NCI-H1105 treated with DMSO at 0.1 percent for 48 hours (cell line): ENCODE measurements at places on chromosomes 4 and X.
A peak's percentile ranks its signal among the peaks of the same experiment; 100 is the strongest.

- DNase-seq, result no peak
These were observed 838 bp upstream of the ABCG2 start for GRCh38 chr4:88159229-88159725.

DNA sequence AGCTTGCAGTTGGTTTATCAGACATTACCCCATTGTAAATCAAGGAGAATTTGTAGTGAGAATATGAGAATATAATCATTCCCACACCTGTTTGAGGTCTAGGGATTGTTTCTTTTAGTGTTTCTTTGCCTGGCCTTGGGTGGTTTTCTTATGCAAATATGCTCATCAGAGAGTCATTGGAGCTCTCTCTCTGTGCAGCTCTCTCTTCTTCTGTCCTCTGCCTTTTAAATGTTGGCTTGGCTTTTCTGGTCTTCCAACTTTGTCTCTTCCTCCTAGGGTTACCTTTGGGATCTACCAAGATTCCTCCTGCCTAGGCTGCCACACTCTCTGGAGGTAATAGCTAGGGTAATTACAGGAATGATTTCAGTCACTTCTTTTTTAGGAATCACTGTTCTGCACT lies 102.3 kb upstream of the ARSJ start:
- no peak for DNase-seq

DNA sequence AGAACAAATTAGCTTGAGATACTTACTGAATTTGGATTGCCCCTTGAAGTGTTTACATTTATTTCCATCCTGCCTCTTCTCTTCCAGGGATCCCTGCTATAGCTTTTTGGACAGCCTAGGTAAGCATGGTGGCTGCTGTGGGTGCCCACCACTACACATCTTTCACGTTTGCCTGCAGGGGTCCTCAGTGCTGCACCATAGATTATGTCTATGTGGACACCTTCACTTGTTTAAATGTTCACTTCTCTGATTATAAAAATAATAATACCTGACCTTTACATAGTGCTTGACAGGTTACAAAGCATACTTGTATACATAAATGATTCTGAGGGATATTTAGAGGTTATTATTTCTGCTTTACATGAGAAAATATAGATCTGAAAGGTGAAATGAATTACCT lies 67.9 kb upstream of the SLC4A4 start:
- peak; percentile 26 for DNase-seq

DNA sequence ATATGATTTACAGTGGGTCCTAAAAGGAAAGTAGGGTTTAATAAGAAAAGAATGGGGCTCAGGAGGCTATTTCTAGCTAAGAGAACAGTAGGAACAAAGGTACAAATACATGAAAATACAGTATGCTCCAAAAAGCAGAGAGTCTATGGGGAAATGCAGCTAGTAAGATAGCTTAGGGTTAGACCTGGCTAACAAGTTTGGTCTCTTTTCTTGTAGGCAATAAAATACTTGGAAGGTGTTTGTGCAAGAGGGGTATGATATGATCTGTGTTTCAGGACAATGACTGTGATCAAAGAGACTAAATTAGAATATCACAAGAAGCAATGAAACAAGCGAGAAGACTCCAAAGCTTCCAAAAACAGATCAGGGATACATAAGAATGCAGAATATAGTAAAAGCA lies 33.5 kb upstream of the SH3KBP1 start:
- DNase-seq, result no peak

DNA sequence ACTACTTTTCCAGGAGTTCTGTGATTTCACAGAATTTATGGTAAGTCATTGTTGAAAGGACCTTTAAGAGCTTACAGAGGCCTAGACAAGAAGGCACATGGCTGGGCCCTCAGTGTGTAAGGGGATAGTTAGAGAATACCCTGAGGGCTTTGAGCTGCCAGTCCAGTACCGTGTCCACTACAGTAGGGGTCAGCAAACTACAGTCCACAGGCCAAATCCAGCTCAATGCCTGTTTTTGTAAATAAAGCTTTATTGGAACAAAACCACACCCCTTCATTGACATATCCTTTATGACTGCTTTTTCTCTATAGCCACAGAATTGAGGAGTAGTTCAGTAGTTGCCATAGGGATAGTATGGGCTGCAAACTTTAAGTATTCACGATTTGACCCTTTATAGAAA lies 176.2 kb downstream of the MID1 start:
- DNase-seq, result no peak

DNA sequence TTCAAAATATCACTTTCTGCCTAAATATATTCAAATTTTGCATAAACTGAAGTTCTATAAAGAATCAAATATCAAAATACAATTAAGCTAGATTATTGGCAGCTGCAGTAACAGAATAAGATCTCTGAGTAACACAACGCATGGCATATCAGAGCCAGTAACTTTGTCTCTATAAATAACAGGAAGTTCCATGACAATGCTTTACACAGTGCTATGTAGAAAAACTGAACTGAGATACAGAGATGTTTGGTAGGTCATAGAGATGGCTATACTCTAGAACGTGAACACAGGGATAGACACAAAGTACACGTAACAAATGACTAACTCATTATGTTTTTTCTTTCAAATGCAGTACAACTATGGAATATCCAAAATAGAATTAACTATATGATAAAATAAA lies 18.2 kb downstream of the UBE2D3 start:
- DNase-seq, result no peak

DNA sequence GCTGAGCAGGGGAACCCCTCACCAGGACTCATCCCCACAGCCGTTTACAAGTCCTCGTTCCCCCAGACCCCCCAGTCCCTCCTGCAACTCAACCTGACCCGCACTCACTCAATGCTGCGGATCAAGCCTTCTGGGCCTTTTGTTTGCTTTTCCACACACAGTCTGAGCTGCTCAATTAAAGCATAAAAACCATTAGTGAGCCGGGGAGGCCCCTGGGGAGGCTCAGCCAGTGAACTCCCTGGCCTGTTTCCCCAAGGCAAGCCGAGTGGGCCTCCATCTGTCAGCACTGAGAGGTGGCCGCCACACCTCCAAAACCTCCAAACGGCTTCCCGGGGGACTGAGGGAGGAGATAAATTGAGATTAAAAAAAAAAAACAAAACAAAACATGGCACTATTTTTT lies 158.5 kb downstream of the SHOX start:
- no peak for DNase-seq

DNA sequence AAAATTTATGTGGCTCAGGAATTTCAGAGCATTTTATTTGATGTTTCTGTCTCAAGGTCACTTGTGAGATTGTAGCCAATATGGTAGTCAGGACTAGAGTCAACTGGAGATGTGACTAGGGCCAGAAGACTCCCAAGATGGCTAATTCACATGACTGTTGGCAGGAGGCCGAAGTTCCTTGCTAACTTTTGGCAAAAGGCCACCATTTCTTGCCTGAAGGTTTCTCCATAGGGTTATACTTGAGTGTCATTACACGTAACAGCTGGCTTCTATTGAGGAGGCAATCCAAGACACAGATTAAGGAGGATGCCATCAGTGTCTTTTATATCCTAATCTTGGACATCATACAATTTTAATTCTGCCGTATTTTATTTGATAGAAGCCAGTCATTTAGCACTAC lies 162.3 kb upstream of the MAOA start:
- no peak for DNase-seq

DNA sequence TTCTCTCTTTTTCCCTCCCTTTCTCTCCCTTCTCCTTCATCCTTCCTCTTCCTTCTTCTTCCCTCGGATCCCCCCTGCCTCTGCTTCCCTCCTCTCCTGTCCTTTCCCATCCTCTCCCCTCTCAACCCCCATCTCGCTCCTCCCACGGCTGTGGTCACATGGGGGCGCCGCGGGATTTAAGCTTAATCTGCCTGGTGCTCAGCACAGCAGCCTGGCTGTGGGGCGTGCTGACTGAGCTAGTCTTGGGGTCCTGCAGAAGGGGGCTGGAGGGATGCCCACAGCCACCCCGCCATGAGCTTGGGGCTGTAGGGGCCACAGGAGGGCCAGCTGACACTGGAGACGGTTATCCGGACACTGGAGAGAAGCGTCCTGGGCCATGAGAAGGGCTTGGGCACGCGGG lies 10.7 kb downstream of the SMIM10L2A start:
- no peak for DNase-seq

DNA sequence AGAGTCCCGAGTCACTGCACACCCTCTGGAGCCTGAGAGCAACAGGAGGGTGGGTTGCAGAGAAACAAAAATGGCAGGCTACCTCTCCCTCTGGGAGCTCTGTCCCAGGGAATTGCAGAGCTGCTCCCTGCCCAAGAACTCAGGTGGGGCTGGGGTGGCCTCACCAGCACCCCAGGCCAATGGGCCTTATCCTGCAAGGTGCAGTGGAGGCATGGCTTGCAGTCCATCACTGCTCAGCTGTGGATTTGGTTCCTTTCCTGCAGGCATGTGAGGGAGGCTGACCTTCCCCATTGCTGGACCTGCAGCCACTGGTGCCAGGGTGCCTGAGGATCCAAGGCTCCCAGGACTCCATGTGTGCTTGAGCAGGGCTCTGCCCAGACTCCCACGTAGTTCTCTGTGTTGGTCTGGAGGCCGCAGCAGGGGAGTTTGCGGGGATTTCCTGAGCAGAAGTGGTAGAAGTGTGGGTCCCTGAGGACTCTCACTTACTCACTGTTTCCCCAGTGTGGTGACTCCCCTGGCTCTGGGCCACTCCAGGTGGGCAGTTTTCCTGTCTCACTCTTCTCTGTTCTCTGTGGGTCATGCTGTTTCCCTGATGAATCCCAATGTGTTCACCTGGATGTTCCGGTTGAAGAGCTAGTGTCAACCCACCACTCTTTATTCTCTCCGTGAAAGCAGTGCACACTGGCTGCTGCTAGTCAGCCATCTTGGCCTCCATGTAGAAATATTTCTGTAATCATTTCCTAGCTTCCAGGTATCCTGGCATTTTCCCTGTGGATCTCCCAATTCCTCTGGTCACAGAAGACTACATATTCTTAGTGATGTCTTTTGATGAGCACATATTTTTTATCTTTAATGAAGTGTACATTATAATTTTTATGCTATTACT lies 82.3 kb downstream of the ARHGAP24 start:
- DNase-seq, result no peak

DNA sequence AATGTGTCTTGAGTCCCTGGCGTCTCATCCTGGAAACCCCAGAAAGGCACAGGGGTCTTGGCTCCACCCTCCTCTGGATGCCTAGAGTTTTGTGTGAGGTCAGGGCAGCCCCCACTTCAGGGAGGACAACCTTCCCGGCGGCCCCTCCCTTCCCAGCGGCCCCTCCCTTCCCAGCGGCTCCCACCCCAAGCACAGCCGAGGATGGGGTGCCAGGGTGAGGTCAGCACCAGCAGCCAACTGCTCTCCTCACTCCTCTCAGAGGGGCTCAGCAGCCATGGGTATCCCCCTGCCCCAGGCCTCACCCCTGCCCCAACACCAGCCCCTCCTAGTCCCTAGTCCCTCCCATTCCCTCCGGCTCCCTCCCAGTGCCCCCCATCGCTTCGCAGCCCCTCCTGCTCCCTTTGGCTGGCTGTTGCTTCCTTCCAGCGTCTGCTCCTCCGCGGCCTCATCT lies 17.4 kb downstream of the DGKQ start:
- no peak for DNase-seq

GRCh38 chrX:56231537-56232090 lies 542 bp upstream of the KLF8 start:
- no peak for DNase-seq

- no peak for DNase-seq
These were observed 12.4 kb downstream of the RAB33A start for GRCh38 chrX:130184168-130184567.

- DNase-seq, result no peak
These were observed 2351.4 kb downstream of the PCDH7 start for GRCh38 chr4:33071535-33071934.

DNA sequence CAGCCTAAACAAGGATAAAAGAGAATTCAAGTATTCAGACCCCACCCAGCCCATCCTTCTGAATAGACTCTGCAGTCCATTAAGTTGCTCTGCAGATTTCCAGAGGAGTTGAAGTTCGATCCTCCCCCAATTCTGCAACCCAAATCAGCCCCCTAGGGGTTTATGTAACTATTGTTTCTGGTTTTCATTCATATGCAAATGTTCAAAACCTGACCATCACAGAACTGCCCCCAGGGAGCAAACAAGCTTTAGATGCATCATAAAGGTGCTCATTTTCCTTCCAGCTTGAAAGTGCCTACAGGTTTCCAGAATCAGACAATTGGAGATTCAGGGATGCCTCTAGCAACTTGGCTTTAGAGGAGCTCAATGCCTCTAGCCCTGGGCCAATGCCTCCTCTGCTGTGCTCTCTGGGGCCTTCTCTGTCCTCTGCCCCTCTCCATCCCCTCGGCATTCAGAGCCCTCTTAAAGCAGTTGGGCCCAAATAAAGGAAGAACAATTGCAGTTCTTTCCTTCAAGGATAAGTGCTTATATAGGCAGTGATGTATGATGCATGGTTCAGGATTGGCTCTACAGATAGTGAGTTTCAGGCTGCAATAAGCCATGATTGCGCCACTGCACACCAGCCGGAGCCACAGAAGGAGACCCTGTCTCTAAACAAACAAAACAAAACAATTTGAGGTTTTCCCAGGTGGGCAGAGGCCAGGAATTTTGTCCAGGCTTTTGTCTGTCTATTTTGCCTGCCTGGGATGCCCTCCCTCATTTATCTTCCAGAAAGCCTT lies 23.5 kb upstream of the SPINK2 start:
- no peak for DNase-seq

- no peak for DNase-seq
These were observed 79.3 kb downstream of the FBXW7 start for GRCh38 chr4:152456609-152457008.

DNA sequence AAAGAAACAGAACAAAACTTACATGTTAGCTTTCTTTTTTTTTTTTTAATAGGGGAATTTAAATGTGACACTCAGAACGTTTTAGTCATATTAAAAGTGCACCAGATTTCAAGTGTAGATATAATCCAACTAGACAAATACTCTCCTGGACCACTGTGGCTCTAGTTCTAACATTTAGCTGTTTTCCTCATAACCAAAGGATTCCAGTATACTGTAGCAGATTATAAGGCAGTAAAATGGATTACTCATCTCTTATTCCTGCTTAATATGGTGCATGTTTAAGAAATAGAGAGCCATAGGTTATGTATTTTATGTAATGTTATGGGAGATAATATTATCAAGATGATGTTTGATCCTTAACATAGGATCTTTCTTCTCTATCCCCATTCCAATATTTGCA lies 1339.5 kb upstream of the AGA start:
- no peak for DNase-seq

DNA sequence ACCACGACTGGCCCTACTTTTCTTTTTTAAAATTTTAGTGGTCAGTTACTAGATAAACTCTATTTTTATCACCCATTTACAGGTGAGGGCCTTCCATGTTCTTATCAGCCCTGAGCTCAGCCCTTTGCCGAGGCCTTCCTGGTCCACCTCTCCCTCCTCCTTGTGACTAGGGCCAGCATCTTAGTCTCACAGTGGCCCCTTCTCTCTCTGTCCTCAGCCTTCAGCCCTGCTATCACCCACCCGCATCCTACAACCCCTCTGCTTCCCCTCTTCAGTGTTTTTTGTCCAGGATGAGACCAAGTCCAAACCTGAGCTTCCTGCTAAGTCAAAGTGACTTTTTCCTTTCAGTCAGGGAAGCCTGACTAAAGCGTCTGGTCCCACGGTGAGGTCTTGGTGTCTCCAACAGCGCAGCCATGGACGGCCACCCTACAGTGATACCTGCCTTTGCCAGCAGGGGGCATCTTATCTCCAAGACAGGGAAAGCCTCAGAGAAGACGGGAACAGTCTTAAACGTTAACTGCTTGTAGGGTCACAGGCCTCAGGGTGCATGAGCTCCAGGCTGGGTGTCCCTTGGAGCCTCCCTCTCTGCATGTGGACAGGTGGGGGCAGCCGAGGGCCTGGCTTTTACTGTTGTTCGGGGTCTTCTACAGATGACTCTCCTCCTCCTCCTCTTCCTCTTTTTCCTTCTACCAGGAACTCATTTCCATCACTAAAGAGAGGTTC lies 11.7 kb upstream of the GAGE10 start:
- peak; percentile 36 for DNase-seq

- DNase-seq, result no peak
These were observed 33.6 kb upstream of the TAPT1 start for GRCh38 chr4:16259889-16260246.
